ENCODE measurements at places on chromosomes 16 and 17. TPM values are rescaled to one million over a fixed set of nuclear protein-coding genes. Genes with fewer than 3 reads are reported as not detected.

DNA sequence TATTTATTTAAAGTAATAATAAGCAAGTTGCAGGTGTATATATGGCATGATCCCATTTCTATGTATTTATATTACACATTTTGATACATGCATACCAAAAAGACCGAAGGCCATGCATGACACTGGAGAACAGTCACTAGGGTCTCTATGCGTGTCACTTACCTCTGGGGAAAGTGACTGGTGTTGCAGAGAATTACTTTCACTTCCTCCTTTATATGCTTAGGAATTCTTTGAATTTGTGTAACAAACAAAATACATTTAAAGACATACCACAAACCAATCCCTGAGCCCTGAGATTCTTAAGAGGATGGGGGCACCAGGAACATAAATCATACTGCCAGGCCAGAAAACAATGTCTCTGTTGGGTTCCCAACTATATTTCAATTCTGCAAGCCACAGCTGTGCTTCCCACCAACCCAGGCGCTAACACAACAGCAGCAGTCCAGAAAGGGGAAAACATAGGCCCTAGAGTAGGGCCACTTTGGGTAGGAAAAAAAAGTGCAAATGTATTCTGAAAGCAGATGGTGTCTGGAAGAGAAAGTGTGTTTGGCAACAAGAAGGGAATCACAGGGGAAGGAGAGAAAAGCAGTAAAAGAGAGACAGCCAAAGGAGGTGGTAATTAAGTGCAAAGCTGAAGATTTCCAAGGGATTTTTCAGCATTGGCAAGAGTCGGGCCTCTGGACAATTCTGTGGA lies 24.5 kb upstream of the HYDIN start:
- DNase-seq = no peak

The NR1D1 gene
- 9.3 TPM for total RNA-seq

- no peak for DNase-seq
Measured at GRCh38 chr17:76343106-76343505, 10.6 kb downstream of the PRPSAP1 start.

The AGRP gene
- total RNA-seq = not detected

DNA sequence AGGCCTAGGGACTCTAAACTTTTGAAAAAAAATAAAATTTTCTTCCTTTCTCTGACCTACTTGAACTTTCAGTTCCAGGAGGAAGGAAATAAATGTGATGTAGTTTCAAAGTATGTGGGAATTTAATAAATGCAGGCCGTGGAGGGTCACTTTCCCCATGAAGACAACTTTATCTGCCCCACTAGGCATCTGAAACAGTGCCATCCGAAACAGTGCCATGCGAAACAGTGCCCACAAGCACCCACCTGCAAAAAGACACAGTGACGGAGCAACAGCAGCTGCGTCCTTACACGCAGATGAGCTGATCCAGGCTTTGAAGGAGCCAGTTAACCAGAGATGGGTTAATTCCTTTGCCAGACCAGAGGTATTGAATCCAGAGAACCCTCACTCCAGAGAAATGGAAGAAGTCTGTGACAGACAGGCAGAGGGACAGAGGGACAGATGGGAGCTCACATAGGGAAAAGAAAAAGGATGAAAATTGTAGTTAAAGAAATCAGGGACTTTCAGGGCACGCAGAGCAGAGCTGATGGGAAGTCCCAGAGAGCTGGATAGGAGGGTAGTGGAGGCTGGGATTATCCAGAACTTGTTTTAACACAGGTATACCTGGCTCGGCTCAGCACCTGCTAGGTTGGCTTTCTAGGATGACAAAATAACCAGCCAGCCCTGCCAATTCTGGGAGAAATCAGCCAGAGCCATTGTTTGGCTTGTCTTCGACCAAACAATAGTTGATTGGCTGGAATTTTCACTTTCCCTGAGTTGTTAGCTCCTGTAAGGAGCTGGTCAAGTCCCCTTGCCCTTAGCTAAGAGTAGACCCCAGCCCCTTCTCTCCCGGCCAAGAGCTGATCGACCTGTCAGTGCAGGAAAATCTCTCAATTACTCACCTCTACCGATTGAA lies 17.1 kb upstream of the HOXB13 start:
- no peak for DNase-seq

GRCh38 chr16:53428681-53429080 lies 5.6 kb upstream of the RBL2 start:
- no peak for DNase-seq

GRCh38 chr16:578232-578869 lies 8.6 kb downstream of the PIGQ start:
- no peak for DNase-seq

- DNase-seq = no peak
Measured at GRCh38 chr17:2058586-2059546, 4.0 kb downstream of the HIC1 start.

The SEPTIN12 gene
- total RNA-seq = not detected

The SPAG7 gene
- total RNA-seq = 46.8 TPM

- DNase-seq = no peak
Measured at GRCh38 chr16:57739756-57740422, 4.3 kb downstream of the KATNB1 start.

The SOX8 gene
- 0.19 TPM for total RNA-seq

The PIK3R5 gene
- total RNA-seq = 60.2 TPM

DNA sequence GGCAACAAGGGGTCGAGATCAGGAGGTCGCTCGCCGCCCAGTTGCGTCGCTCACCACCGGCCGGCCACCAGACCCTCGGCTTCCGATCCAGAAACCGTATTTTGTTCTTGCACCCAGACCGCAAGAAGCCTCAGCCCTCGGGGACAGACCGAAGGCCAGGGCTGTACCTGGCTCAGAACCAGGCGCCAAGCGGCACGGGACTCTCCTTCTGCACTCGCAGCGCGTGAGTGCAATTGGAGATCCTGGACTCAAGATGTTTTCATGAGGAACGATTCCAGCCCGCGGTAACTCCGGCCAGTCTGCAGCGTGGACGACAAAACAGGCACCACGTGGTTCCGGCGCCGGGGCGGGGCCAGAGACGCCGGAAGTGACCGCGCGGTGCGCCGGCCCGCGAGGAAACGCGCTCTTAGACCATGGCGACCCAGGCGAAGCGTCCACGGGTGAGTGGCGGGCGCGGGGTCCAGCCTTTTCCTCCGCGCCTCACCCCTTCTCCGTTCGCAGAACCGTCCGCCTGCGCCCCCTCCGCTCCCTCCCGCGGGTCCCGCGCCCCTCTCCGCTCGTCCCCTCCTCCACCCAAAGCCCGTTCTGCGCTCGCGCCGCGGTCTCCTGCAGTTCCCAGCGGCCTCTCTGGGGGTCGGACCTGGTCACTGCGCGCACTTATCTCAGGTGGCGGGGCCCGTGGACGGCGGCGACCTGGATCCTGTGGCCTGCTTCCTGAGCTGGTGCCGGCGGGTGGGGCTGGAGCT lies at the start of gene SETD6:
TSS of gene SETD6 (plus strand) at position 393 of the 746 bp plus-strand sequence. CDS start at position 414, 21 bp downstream.
- DNase-seq = peak; percentile 66

GRCh38 chr17:81288715-81289114 lies 6.4 kb downstream of the SLC38A10 start:
- DNase-seq = no peak

GRCh38 chr16:86227041-86227440 lies 283.3 kb upstream of the FOXF1 start:
- no peak for DNase-seq

- no peak for DNase-seq
Measured at GRCh38 chr17:19345067-19345460, 17.5 kb downstream of the B9D1 start.

- no peak for DNase-seq
Measured at GRCh38 chr16:73921295-73921694, 375.3 kb upstream of the PSMD7 start.

The GCGR gene
- total RNA-seq = not detected

The PLA2G10 gene
- total RNA-seq = not detected

The RNF227 gene
- total RNA-seq = 19.1 TPM

DNA sequence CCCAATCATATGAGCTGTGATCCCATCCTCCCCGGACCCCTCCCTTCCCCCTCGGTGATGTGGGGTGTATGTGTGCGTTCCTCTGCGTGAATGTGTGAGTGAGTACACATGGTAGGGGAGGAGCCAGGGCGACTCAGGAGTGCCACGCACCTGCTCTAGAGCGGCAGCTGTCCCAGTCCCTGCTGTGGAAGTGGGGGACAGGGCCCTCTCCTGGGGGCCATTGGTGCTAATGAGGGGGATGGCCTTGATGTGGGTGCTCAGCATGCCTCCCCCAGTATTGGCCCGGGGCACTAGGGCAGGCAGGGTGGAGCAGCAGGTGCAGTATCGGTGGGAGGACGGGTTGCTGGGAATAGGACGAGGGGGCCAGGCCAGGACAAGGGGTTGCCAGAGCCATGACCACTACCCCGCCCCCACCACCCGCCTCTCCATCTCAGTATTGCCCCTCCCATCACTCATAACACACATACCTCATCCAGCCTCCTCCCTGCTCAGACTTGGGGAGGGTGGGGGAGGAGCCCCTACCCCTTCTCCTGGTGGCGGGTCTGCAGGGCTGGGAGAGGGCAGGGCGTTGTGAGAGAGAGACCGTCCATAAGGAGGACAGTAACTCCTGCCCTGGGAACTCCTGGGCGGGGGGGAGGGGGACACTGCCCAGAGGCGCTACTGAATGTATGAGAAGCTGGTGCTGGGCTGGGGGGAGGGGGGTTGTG lies 8.5 kb downstream of the NR1D1 start:
- no peak for DNase-seq

DNA sequence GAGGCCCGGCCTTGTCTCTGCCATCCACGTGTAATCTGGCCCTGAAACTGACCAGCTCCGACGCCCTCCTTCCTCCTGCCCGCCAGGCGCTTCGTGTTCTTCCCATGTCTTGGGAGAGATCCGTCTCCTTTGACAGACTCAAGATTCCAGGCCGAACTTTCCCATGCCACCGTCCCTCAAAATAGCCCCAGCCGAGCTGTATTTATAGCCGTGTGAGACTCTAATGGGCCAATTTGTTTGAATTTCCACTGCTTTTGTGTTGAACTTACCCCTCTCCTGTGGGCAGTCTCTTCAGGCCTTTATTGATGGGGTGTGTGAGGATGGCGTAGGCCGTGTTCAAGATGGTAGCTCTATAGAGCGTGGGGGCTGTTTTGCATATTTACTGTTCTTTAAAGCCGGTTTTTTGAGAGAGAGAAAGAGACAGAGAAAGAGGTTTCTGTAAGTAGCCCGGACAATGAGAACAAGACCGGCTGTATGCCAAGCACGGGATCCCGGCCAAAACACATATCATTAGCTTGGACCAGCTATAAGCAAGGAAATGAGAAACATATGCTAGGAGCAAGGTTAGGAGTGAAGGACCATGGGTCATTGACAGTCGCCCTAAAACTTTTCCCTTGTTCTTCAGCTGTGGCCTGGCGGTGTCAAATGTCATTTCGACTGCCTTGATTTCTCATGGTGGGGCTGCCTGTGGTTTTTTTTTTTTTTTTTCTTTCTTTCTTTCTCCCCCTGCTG lies 124.5 kb upstream of the ZFHX3 start:
- DNase-seq = no peak

- DNase-seq = no peak
Measured at GRCh38 chr17:7478276-7479212, 887 bp downstream of the ZBTB4 start.

- no peak for DNase-seq
Measured at GRCh38 chr17:75263055-75263454, 1.4 kb downstream of the MRPS7 start.

The MAF gene
- 77.2 TPM for total RNA-seq

- DNase-seq = no peak
Measured at GRCh38 chr16:69845181-69845580, 83.0 kb downstream of the WWP2 start.

DNA sequence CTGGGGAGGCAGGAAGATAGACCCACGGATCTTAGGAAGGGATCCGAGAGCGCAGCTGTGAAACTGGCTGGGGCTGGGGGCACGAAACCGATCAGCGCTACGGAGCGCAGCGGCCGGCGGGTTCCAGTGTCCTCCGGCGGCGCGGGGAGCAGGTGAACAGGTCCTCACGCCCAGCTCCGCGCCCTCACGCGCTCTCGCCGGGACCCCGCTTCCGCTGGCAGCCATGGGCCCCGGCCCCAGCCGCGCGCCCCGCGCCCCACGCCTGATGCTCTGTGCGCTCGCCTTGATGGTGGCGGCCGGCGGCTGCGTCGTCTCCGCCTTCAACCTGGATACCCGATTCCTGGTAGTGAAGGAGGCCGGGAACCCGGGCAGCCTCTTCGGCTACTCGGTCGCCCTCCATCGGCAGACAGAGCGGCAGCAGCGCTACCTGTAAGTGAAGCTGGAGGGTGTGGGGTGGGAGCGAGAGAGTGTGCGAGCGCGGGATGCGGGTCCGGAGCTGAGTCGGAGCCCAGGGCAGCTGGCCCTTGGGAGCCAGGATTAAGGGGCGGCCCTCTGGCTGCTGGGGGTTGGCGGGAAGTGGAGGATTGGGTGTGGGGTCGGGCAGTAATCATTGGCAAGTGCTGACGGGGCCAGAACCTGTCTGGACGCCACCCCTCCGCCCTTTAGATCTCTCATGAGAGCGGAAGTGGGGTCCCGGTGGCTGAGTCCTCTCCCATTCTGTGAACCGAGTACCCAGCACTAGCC lies 479 bp downstream of the ITGA3 start:
- no peak for DNase-seq

DNA sequence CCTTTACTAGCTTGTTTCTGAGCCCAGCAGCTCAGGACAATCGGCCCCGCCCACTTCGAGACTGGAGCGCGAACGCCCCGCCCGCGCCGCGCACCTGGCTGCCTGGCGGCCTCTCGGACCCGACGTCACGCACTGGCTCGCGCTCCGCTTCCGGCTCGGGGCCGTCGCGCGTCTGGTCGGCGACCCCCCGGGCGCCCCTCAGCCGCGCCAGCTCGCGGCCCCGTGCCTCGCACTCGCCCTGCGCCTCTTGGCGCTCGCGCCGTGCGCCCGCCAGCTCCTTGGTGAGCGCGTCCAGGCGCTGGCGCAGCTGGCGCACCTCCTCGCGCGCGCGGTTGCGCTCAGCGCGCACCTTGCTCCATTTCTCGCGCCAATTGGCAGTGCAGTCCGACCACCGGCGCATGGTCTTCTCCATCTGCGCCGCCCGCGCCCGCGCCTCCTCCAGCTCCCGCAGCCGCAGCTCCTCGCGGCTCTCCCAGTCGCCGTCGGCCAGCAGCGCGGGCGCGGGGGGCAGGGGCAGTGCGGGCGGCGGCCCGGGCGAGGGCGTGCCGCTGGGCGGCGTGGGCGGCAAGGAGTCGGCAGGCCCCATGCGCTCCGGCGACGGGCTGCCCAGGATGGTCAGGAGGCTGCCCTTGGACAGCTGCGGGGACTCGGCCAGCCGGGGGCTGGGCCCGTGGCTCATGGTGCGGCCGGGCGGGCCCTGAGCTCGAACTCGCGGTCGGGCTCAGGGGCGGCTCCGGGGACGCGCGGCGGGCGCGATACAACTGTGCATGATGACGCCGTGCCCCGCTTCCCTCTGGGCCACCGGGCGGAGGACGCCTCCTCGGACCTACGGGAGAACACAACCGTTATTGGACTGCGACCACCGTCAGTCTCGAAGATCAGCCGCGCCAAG lies 7.6 kb downstream of the CCDC102A start:
- no peak for DNase-seq

DNA sequence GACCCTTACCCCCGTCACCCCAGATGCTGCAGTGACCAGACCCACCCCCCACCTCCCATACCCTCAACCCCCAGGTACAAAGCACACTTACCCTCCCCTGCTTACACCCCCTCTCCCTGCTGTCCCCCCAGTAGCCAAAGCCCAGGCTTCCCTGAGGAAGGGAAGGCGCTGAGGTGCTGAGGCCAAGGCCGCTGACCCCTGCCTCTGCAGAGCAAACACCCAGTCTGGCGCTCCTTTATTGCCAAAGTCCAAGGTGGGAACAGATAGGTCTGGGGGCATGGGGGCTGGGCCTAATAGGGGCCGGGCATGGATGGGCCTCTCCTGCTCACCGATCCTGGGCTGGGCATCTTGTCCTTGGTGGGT lies 683 bp downstream of the LCAT start:
- no peak for DNase-seq

The DLG4 gene
- total RNA-seq = 12.3 TPM

The ABCA3 gene
- 6.6 TPM for total RNA-seq

The SCNN1B gene
- total RNA-seq = 4.9 TPM

GRCh38 chr16:79640513-79641360 lies 40.2 kb upstream of the MAF start:
- DNase-seq = no peak
